Upper lobe of left lung (tissue), 6 donors: ENCODE measurements at places on chromosomes 7 and 10.

DNA sequence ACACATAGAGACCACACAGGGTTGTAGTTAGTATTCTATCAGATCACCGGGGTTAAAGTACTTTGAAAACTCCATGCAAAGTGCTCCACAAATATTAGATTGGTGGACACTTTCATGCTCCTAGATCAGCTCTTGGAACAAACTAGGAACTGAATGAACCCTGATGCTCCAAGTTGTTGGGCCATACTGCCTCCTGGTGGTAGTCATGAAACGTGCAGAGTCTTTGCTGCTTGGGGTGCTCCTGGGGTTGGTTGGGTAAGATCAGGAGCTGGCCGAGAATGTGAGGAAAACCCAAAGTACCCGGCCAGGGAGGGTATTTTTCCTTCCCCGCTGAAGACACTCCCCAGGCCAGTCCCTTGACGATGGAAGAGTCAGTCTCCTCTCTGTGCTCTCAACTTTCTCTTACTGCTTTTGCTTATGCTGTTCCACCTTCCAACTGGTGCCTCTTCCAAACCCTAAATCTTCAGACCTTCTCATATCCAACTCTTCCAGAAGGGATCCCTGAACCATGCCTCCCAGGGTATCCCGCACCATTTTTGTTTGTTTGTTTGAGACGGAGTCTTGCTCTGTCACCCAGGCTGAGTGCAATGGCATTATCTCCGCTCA lies 918 bp upstream of the RPEL1 start:
- no peak for DNase-seq

- no peak for DNase-seq
Measured at GRCh38 chr7:10644849-10645248, 328.8 kb upstream of the PHF14 start.

- no peak for DNase-seq
Measured at GRCh38 chr10:100282907-100283306, 3.6 kb downstream of the BLOC1S2 start.

GRCh38 chr7:37510043-37510634 lies 61.5 kb upstream of the ELMO1 start:
- no peak for DNase-seq

DNA sequence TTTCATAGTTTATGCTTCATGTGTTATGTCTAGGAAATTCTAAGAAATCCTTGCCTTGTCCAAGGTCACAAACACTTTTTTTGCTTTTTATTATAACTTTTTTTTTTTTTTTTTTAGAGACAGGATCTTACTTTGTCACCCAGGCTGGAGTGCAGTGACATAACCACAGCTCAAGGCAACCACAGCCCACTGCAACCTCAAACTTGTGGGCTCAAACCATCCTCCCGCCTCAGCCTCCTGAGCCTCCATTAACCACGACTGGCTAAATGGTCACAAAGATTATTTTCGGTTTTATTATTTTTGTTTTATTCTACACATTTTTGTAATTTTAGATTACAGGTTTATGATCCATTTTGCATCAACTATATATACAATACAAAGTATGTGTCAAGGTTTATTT lies 7.1 kb upstream of the FAM204A start:
- DNase-seq = no peak

DNA sequence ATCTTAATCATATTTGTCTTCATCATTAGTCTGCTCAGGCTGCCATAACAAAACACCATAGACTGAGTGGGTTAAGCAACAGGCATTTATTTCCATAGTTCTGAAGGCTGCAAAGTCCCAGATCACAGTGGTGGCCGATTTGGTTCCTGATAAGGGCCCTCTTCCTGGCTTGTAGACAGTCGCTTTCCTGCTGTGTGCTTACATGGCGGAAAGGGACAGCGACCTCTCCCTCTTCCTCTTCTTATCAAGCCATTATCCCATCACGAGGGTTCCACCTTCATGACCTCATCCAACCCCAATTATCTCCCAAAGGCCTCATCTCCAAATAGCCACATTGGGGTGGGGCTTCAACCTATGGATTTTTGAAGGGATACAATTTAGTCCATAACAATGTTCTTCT lies 84.0 kb downstream of the LYZL1 start:
- DNase-seq = no peak

- DNase-seq = peak; percentile 52
Measured at GRCh38 chr10:111360260-111360925, 283.6 kb downstream of the ADRA2A start.

DNA sequence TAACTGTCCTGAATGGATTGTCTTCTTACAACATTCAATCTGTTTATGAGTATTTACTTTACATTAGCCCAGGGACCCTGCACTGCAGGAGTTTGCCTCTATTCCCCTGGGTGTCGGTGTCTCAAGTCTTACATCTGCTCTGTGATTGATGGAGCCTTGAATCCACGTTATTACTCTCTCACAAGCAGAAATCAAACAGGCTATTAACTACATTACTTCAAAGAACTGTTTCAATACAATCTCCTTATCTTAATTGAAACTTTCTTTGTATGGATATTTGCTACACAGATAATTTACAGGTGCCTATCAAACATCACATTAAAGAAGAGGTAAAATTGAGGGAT lies 3.1 kb upstream of the ARID5B start:
- no peak for DNase-seq
